ENCODE measurements at places on chromosomes 4 and X.

GRCh38 chr4:130705023-130705422, 1609.1 kb downstream of the C4orf33 start:
- no peaks in the 10 kb centered on the region for H3K27me3 ChIP-seq
- no peak for DNase-seq
- no peaks in the 10 kb centered on the region for H3K36me3 ChIP-seq
- no peaks in the 10 kb centered on the region for H3K4me1 ChIP-seq

DNA sequence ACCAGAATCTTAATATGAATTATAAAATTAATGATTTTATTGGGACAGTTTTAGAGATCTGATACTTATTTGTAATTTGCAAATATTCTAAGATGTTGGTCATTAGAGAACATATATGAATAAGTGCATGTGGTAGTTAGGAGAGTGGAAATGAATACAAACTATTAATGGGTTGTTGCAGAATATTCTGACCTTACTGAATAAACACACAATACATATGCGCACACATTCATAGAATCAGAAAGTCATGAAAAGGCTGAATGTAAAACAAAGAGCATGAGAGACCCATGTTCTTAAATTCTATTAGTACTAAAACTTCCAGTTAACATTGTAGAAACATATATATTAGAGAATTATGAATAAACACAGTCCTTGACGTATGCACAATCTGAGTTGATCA, 301.7 kb upstream of the TRAM1L1 start:
- H3K4me1 ChIP-seq: no peaks in the 10 kb centered on the region
- H3K36me3 ChIP-seq: no peaks in the 10 kb centered on the region
- H3K27me3 ChIP-seq: no peaks in the 10 kb centered on the region

- no peaks in the 10 kb centered on the region for H3K27me3 ChIP-seq
- no peaks in the 10 kb centered on the region for H3K36me3 ChIP-seq
- H3K4me1 ChIP-seq: no peaks in the 10 kb centered on the region
- no peak overlapping the region for H3K4me3 ChIP-seq
- no peak overlapping the region for H3K27ac ChIP-seq
Measured at GRCh38 chr4:165604181-165604580, 225.4 kb downstream of the CPE start.

GRCh38 chr4:177005674-177006230, 213.0 kb upstream of the VEGFC start:
- H3K27ac ChIP-seq: no peak overlapping the region
- no peaks in the 10 kb centered on the region for H3K36me3 ChIP-seq
- no peaks in the 10 kb centered on the region for H3K27me3 ChIP-seq
- no peak for DNase-seq
- no peak overlapping the region for H3K4me3 ChIP-seq

GRCh38 chrX:119442286-119442685, 26.0 kb upstream of the SLC25A5 start:
- no peak overlapping the region for H3K4me3 ChIP-seq
- no peaks in the 10 kb centered on the region for H3K36me3 ChIP-seq
- DNase-seq: no peak
- no peaks in the 10 kb centered on the region for H3K27me3 ChIP-seq
- H3K4me1 ChIP-seq: no peaks in the 10 kb centered on the region

DNA sequence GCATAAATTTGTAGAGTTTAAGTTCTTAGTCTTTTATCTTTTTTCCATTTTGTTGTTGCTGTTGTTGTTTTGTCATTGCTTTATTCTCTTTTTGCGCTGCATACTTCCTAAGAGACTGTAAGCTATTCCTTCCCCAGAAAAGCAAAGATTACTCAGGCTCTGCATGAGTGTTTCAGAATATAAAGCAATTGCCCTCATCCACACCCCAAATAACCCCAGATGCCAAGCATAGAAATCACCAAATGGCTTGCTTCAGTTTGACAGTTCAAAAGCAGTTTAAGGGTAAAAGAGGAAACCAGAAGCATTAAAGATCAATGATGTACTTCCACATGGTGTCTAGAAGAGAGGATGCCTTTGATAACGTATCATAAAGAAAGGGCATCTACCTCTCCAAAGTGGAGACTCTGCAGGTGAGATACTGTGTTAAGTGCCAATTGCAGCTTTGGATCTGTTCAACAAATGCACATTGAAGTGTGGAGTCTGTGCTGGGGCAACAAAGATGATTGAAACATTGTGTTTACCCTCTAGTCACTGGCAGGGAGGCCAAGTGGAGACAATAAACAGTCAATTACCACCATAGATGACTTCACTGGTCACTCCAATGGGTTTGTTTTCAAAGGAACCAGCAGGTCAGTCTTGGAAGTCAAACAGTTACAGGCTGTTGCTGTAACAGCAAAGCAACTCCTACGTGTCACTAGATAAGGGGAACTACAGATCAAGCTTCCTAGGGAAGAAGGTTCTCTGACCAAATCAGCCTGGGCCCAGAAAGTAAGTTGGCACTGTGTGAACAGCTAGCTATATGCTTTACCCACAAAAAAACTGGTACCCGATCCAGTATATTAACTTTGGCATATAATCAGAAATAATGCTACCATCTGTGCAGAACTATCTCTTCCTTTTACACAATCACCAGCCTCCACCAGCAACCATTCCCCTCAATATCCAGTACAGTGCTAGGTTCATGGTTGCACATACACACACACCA, 40.6 kb upstream of the IL21 start:
- H3K27ac ChIP-seq: no peak overlapping the region
- H3K4me1 ChIP-seq: no peaks in the 10 kb centered on the region
- no peaks in the 10 kb centered on the region for H3K36me3 ChIP-seq
- no peaks in the 10 kb centered on the region for H3K27me3 ChIP-seq
- H3K4me3 ChIP-seq: no peak overlapping the region

GRCh38 chrX:103913356-103914020, 48.9 kb upstream of the TMSB15B start:
- H3K27ac ChIP-seq: no peak overlapping the region
- no peaks in the 10 kb centered on the region for H3K36me3 ChIP-seq
- H3K27me3 ChIP-seq: no peaks in the 10 kb centered on the region
- no peak overlapping the region for H3K4me3 ChIP-seq

GRCh38 chrX:82362550-82362949, 1145.5 kb upstream of the POU3F4 start:
- no peak for DNase-seq
- H3K4me1 ChIP-seq: no peaks in the 10 kb centered on the region
- no peak overlapping the region for H3K4me3 ChIP-seq
- H3K27me3 ChIP-seq: no peaks in the 10 kb centered on the region
- no peaks in the 10 kb centered on the region for H3K36me3 ChIP-seq
- H3K27ac ChIP-seq: no peak overlapping the region

DNA sequence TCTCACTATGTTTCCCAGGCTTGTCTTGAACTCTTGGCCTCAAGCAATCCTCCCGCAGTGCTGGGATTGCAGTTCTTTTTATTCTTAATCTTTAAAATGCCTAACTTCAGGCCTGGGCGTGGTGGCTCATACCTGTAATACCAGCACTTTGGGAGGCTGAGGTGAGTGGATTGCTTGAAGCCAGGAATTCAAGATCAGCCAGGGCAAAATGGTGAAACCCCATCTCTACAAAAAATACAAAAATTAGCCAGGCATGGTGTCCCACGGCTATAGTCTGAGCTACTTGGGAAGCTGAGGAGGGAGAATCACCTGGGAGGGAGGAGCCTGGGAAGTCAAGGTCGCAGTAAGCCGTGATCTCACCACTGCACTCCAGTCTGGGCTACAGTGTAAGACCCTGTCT, 45.9 kb downstream of the PLS3 start:
- no peak for DNase-seq
- H3K27ac ChIP-seq: no peak overlapping the region
- H3K27me3 ChIP-seq: no peaks in the 10 kb centered on the region
- no peak overlapping the region for H3K4me3 ChIP-seq
- H3K36me3 ChIP-seq: no peaks in the 10 kb centered on the region

GRCh38 chr4:95156452-95156765, 392.4 kb downstream of the UNC5C start:
- H3K4me1 ChIP-seq: peaks cover 4% of the 10 kb centered on the region
- DNase-seq: no peak
- H3K4me3 ChIP-seq: no peak overlapping the region
- H3K27me3 ChIP-seq: no peaks in the 10 kb centered on the region
- no peaks in the 10 kb centered on the region for H3K36me3 ChIP-seq
- H3K27ac ChIP-seq: no peak overlapping the region

DNA sequence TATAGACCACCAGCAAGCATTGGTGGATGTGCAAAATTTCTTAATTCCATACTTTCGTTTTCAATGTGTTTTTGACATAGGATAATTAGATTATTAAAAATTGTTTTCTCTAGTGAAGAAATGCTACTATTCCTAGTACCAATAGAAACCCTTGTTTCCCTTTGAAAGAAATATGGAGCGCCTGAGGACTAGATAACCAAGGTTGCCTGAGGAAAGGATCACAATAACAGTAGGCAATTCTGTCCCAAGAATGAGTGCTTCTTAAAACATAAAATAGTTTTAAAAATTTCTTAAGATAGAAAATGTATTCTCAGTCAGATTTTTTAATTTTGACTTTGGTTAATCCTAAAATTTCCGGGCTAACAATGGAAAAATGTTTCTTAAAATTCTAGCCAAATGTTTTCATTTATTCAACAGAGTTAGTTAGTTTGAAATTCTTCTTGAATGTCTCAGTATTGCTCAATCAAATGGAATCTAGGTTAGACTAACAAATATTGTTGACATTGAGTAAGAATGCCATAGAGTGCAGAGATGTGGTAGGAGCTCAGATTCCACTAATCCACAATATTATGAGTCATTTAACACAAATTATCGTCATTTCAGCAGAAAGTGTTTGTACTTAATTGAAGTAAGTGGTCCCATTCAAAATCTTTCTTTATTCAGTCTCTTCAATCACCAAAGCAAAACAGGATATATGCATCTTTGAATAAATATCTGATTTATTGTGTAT, 666.0 kb downstream of the GRID2 start:
- DNase-seq: no peak
- no peaks in the 10 kb centered on the region for H3K4me1 ChIP-seq
- no peak overlapping the region for H3K4me3 ChIP-seq
- H3K27me3 ChIP-seq: no peaks in the 10 kb centered on the region

- no peaks in the 10 kb centered on the region for H3K36me3 ChIP-seq
- no peak overlapping the region for H3K27ac ChIP-seq
- H3K4me3 ChIP-seq: no peak overlapping the region
- DNase-seq: no peak
- H3K27me3 ChIP-seq: no peaks in the 10 kb centered on the region
- H3K4me1 ChIP-seq: no peaks in the 10 kb centered on the region
Measured at GRCh38 chrX:100944601-100945000, 15.9 kb upstream of the XKRX start.

DNA sequence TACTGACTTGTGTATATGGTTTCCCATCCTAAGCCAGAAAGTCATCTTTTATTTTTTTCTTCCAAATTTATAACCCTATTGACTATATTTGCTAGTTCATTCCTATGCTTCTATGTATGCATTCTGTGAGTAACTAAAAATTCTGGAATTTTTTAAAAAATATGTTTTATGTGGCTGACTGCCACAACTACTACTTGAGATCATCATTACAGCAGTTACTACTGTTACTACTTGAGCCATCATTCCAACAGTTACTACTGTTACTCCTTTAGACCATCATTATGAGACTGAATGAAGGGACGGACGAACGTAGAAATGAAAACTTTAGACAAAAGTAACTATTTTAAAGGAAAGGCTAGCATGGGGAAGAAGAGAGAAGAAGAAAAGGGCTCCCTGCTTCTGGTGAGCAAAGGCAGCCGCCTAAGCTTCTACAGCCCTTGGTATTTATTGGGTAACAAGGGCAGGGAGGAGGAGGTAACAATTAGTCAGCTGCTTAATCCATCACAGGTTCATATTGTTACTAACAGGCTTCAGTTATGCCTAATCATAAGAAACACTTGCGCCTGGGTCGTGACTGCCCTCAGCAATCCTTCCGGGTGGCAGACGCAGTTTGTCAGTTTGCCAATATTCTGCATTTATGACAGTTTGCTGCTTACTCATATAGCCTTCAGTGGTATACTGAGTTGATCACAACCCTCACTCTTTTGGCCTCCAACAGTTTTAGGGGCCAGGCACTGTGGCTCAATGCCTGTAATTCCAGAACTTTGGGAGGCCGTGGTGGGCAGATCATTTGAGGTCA, 80.4 kb downstream of the PDLIM5 start:
- no peaks in the 10 kb centered on the region for H3K27me3 ChIP-seq
- no peak overlapping the region for H3K27ac ChIP-seq
- H3K4me1 ChIP-seq: no peaks in the 10 kb centered on the region
- no peaks in the 10 kb centered on the region for H3K36me3 ChIP-seq
- no peak overlapping the region for H3K4me3 ChIP-seq

DNA sequence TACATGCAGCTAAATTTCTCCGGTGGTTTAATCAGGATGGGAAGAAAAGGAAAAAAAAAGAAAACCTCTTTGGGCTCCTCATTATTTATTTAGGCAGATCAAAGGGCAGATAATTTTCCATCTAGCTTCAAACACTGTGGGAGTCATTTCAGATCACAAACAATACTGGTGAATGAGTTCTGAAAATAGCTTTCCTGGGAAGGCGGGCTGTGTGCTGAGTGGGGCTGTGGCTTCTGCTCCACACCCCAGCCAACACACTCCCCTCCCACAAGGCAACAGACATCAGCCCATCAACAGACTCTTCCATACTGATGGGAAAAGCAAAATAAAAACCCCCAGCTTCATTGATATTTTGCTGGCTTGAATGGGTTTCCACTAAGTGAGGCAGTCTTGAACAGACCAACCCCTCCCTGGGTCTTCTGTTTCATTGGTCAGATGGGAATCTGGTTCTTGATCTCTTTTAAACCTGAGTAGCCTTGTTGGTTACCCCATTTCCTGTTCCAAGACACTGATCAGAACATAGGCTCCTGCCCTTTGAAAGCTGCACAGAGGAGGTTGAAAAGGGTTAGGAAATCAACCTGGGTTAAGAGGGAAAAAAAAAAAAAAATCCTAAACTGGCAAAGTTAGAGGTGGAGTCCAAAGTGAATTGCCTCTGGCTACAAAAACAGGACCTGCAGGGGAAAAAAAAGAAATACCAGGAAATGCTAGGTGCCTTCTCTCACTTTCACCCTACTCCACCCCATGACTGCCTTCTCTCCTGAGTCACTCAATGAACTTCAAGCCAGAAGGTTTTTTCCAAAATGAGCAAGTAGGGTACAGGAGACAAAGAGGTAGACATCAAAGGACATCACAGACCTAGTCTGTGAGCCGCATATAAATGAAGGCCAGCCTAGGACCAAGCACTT, 20.0 kb downstream of the AMOT start:
- no peaks in the 10 kb centered on the region for H3K4me1 ChIP-seq
- H3K27me3 ChIP-seq: no peaks in the 10 kb centered on the region
- DNase-seq: no peak
- H3K36me3 ChIP-seq: no peaks in the 10 kb centered on the region
- H3K4me3 ChIP-seq: no peak overlapping the region

DNA sequence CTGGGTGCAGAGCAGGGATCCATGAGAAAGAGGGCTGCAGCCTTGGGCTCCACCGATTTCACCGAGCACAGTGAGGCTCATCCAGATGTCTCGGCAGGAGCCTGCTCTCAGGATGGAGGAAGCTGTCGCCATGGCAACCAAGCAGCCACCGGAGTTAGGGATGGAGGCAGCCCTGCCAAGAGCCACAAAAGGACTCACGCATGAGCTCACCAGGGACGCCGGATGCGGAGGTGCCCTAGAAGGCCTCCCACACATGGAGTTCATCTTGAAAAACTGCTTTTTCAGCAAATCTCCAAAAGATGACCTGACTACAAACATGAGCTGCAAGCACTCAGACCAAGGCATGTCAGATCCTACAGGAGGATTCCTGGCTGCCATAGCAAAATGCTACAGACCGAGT, 90.7 kb downstream of the WFS1 start:
- H3K4me3 ChIP-seq: no peak overlapping the region
- no peaks in the 10 kb centered on the region for H3K4me1 ChIP-seq
- no peaks in the 10 kb centered on the region for H3K36me3 ChIP-seq
- no peak for DNase-seq
- no peak overlapping the region for H3K27ac ChIP-seq
